ENCODE measurements at places on chromosomes 4 and X.

DNA sequence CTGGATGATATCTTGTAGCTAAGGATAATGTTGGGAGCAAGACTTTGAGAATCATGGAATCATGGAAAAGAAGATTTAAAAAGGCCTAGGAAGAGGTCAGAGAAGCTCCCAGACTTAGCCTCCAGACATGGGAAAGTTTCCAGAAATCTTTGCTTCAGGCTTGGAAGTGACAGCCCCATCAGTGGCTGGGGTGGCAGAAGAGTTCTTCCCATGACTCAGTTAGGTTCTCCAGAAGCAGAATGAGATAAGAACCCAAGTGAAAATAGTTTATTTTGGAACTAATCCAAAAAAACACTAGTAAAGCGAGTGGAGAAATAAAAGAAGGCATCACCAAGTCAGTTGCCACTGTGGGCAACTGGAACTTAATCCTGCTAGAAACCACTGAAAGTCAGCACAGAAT, 506.9 kb downstream of the MID1IP1 start:
- DNase-seq = no peak

- peak; percentile 41 for DNase-seq
These were observed 45.5 kb downstream of the FAM9B start for GRCh38 chrX:8988446-8988845.

DNA sequence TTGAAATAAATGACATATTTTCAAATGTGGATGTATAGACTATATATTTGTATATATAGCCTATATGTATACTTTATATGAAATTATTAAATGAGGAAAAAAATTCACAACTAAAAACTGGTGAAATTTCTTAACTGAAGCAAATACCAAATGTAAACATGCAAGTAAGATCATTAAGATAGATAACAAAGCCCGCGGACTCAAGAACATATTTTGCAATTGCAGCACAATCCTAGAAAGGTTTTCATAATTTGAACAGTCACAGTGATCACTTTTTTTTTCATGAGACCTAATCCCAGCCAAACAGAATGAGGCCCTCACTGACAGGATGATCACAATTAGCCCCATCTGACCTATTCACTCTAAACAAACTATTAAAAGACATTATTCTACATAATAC, 123.2 kb downstream of the SPOCK3 start:
- no peak for DNase-seq

GRCh38 chr4:188002323-188002722, 6.8 kb downstream of the ZFP42 start:
- no peak for DNase-seq

DNA sequence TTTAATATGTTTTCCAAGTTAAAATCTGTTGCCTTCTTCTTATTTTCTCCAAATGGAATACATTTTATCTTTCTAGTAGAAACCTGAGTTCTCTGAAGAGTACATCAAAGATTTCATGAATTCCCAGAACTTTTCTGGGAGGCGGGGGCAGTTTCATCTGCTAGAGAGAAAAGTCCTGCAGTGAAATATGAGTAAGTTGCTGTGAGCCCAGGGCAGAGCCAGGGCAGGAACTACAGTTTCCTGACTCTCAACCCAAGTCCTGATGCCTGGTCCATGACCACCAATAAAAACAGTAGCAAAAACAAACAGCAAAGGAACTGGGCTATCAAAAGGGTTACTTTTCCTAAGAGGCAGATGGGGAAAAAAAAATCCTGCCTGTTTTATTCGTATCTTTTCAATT, 239.4 kb upstream of the CTSO start:
- DNase-seq = no peak

GRCh38 chrX:55102754-55103153, 13.9 kb downstream of the PAGE2 start:
- no peak for DNase-seq

DNA sequence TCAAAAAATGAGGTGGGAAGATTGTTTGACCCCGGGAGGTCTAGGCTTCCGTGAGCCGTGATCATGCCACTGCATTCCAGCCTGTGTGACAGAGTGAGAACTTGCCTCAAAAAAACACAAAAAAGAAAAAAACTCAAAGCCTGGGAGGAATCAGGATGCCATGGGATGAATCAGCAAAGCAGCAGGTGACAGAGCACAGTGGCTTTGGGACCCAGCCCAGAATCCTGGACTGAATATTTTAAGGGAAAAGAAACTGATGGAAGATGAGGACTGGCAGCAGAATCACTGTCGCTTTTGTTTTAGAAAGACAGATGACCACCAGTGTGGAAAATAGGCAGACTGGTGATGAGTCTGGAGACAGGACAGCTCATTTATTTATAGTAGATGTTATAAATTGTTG, 16.6 kb downstream of the S100G start:
- DNase-seq = no peak

Data from stimulated activated CD4-positive, alpha-beta T cell treated with anti-CD3 and anti-CD28 coated beads, Interleukin-2, amount 100 ng/mL, for 24 hours (primary cell).